DND-41 (cell line): ENCODE measurements at places on chromosomes 1 and 21.
A peak's percentile ranks its signal among the peaks of the same experiment; 100 is the strongest.

DNA sequence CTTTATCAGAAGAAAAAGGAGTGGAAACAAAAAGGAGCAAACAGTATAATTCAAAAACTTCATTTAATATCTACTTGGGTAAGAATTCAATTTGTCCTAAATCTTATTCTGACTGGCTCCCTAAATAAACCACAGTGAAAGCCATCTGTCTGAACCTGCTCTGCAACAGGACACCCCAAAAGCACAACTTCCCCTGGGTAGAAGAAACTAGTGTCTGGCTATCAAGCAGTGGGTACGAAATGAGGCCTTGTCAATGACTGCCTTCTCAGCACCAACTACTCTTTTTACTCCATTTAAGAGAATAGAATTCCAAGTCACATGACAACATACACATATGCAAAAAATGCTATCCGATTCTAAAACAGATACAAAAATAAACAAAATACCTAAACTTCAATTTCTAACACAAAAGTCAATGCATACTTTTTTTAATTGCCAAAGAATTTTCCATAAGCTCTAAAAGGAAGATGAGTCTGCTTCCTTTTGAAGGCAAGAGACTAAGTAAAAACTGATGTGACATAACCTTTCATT, 206.8 kb downstream of the SLC45A1 start:
- no peak for DNase-seq

GRCh38 chr1:27572679-27573426, 31.1 kb downstream of the AHDC1 start:
- no peak for DNase-seq

DNA sequence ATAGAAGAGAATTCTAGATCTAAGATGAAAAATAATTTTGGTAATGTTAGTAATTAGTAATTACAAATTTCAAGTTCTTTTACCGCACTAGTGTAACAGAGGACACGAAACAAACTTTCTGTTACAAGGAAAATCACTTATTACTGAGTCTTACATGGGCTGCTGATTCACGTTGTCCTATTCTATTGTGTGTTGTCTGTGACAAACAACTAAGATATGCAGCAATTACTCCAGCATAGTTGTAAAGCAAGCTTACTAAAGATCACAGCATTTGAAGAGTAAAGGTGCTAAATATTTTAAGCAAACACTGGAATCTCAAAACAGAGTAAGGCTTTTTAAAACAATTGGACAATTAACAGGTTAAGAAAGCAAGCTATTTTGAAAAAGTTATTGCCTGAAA, 502.3 kb downstream of the KCNT2 start:
- DNase-seq: no peak

GRCh38 chr1:60615666-60616065, 466.7 kb upstream of the NFIA start:
- DNase-seq: no peak

GRCh38 chr1:118999348-119000071, 11.4 kb upstream of the TBX15 start:
- no peak for DNase-seq

- no peak for DNase-seq
Observed at GRCh38 chr1:30041741-30042437, 681.5 kb downstream of the MATN1 start.

- no peak for DNase-seq
Observed at GRCh38 chr1:228394571-228395394, 11.9 kb downstream of the TRIM11 start.

DNA sequence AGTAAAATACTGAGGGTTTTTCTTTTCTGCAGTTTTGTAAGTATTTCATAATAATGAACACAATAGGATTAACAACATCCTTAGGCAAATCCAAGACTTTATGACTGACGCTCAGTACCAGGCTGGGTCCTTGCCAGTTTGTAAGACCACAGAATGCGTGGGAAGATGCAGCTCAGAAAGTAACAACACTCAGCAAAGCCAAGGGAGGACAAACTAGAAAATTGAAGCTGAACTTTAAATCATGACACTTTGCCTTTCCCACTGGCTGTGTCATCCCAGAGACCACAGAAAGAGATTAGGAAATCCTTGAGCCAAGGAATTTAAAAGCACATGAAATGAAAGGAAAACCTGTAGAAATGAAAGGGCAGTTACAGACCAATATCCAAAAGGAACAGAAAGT, 426.3 kb upstream of the CHRM3 start:
- DNase-seq: no peak

DNA sequence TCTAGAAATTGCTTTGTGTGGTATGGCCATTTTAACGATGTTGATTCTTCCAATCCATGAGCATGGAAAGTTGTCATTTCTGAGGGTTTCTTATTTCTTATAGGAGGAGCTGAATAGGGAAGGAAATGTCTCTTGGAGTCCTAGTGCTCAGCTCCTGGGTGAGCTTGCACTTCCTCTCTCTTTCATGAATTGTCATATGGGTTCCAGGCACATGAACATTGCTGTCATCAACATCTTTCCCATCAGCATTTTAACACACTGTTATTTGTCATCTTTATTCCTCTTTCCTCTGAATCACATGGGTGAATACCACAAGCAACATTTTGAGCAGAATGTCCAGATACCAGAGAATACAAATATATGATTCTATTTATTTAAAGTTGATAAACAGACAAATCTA, 23.4 kb downstream of the SLAMF6 start:
- no peak for DNase-seq

DNA sequence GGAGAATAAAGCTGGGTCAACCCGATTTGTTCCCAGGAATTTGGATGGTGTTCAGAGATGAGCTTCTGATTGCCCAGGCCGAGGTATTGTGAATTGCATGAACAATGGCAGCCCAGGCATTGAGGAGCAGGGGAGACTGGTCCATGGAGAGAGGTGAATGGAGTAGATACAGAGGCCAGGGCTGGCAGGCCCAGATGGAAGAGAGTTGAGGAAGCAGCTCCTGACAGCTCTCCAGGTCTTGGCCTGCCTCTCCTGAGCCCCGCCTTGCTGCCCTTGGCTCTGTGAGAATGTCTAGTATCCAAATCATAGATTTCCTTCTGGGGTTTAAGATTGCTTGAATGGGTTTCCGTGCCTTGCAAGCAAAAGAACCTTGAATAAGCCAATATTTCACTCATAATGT, 11.5 kb downstream of the ABCA4 start:
- DNase-seq: no peak

DNA sequence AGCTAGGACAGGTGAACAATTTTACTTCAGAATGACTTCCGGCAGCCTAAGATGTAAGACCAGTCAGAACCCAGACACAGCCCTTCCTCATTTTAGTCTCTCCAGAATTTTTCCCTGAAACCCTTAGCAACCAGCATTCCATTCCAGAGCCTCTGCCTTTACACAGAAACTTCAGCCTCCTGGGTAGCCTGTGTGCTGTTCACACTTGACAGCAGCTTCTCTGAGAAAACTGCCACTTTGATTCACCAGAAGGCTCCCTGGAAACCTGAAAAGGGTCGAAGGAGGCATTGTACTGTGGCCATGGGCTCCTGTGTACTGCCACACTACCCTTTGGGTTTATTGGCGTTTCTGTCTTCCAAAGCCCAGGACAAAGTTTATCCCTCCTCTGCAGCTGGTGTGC, 17.4 kb downstream of the HYI start:
- DNase-seq: no peak

DNA sequence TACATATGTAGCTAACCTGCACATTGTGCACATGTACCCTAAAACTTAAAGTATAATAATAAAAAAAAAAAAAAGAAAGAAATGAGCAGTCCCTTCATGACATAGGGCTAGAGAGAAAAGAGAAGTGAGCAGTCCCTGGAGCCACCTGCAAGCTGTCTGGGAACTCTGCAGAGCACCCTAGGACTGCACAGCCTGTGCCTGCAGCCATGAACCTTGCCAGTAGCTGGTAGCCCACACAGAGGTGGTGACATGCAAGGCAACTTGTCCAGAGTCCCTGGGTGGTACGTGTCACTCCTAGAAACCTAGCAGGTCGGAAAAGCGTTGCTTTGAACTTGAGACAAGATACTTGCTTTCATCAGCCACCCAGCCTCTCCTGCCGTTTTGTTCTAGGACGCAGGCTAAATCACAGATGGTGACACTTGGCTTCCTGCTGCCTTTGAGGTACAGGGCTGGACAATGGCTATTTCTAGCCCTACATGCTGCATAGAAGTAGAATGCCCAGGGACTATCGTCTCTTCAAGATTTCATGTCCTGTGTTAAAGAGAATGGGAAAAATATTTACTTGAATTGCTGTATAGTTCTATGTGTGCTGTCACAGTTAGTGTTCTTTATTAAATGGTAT, 260.9 kb downstream of the LTN1 start:
- no peak for DNase-seq

DNA sequence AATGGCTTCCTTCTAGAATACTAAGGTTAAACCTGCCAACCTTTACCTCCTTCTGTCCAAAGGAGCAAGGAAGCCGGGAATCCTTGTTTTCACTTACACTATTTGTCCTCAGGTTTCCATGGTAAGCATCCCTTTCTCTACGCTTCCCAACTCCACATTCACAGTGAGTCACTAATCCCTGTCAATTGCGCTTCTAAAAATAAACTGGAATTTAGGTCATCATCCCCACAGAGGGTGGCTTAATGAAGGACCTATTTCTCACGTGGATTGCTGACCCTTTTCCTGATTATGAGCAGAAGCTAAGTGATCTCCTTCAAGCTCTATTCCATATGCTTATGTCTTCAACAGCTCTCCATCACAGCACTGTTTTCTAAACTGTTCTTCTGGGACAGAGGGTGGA, 39.9 kb upstream of the ABCA4 start:
- no peak for DNase-seq

DNA sequence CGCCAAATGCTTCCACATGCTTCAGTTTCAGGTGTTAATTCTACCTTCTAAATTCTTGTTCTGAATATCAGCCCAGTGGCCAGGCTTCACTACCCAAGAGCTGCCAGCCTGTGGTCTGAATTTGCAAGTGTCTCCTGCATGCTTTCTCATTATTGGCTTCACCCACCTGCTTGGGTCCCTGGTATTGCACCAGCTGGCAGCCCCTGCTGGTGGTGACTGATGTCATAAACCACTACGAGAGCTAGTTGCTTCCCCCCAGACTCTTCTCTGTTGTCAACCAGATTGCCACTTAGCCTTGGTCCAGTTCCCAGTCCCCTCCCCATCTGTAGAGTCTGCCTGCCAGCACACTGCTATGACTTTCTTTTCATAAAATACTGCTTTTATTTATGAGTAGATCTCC, 197.7 kb upstream of the DUSP10 start:
- peak; percentile 85 for DNase-seq

GRCh38 chr1:43309405-43310025, 8.7 kb downstream of the TIE1 start:
- DNase-seq: no peak

DNA sequence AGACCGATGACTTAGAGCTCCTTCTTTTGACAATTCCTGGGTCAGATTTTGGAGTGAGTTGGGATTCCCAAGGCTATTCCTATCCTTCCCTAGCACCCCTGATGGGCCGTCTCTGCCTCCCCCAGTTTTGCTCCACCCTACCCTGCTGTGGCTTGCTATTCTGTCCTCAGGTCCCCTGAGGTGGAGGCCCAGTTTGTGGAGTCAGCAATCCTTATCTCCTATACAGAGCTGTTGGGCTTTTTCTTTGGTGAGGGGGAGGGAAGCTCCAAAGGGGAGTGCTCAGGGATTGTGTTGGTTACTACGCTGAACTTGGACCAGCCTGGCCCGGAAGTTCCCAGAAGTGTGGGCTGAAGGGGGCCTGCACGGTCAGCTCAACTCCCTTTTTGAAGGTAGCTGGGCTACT, 7.6 kb downstream of the SESN2 start:
- no peak for DNase-seq

- no peak for DNase-seq
Observed at GRCh38 chr1:210711825-210712612, 383.3 kb downstream of the HHAT start.

- no peak for DNase-seq
Observed at GRCh38 chr1:182485861-182486260, 35.9 kb downstream of the RGSL1 start.

- peak; percentile 95 for DNase-seq
Observed at GRCh38 chr1:203673550-203674411, 47.1 kb downstream of the ATP2B4 start.

DNA sequence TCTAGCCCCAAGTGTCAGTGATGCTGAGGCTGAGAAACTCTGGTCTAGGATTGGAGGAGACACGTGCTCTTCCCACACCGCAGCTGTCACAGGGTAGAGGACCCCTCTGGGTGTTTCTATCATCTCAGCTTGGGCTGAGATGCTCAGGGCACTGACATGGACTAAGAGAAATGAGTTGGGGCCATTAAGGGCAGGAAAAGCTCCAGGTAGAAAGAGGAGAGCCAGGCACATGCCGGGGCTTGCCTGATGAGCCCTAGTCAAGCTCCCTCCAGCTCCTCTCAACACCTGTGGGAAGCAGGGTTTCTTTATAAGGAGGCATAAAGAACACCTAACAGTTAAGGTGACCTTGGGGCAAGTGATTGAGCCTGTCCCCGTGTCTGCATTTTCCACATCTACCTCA, 17.3 kb downstream of the ABCA4 start:
- DNase-seq: no peak

DNA sequence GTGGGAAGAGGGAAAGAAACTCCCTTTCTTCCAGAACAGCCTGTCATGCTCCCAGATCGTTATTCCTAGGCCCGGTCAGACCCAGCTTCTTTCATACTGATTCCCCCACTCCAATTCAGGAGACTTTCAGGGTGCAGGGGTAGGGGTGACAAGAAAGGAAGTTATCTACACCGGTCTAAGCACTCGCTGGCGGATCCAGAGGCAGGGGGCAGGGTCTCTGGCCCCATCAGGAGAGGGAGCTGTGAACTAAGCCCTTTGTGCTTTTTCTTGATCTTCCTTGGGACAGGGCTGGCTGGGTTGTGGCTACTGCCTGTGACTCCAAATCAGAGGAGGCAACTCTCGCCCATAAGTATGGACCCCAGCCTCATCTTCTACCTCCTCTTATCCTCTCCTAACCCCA, 44.3 kb downstream of the NEK2 start:
- DNase-seq: no peak

DNA sequence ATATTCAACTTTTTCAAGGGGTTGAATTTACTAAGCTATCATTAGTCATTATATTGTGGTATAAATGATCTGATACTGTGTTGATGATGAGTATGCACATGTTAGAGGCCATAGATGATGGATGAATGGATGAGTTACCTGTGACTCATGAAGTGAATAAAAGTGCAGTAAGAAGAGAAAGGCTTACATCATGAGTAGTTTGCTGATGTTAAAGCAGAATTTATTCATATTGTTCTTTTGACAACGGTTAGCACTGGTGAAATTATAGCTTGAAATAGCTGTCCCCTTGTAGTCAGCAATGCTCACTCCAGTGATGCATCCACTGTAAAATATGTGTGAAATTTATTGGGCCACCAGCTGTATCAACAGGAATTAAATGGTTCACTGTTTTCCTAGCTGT, 541.0 kb upstream of the ZRANB2 start:
- DNase-seq: no peak

DNA sequence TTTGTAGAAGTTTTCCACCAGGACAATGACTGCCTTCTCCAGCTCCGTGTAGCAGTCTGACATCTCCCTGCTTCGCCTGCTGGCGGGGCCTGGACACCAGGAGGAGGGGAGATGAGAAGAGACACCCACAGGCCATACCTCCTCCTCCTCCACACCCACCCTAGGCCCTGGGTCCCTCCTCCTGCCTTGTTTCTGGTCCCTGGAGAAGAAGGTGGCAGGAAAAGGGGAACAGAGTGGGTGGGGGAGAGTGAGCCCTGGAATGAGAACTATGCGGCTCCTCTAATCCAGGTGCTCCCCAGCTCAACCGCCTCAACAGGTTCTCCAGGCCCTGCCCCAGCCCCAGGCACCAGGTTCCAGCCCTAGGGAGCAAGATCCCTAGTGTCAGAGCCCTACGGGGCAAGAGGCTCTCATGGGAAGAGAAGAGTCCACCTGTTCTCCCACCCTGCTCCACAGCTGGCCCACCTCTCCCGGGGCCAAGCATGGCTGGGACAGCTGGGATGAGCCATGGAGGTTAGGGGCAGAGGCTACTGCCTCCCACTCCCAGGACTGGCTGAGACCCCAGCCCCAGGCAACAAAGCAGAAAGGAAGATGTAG, 4.8 kb downstream of the S100A16 start:
- DNase-seq: no peak
